Hematopoietic multipotent progenitor cell treated with erythropoietin and hydrocortisone succinate and interleukin-3 and kit ligand, for 4 days (in vitro differentiated cells): ENCODE measurements at places on chromosomes 6 and 20.

DNA sequence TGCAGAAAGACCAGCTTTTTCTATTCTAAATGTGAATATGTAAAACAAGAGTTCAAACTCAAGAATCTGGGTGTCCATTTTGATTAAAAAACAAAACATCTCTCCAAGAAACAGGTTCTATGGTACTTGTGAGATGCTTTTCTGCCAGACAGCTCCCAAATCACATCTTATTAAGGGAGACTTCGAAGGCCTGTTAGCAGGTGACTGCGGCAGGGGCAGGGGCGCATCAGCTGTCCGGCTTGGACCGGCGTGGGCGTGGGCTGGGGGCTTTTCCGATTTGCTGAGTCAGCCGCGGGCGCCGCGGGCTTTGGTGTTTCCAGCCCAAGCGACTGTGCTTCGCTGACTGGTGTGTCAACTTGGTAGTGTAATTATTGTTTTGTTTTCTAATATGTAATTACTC, 32.6 kb downstream of the TFAP2A start:
- DNase-seq, result no peak

- DNase-seq, result peak; percentile 22
Measured at GRCh38 chr20:34636648-34637047, 40.2 kb downstream of the PIGU start.

GRCh38 chr6:139587469-139587868, 213.0 kb upstream of the CITED2 start:
- DNase-seq, result no peak

GRCh38 chr20:48758206-48758820, 69.5 kb downstream of the PREX1 start:
- peak; percentile 60 for DNase-seq

DNA sequence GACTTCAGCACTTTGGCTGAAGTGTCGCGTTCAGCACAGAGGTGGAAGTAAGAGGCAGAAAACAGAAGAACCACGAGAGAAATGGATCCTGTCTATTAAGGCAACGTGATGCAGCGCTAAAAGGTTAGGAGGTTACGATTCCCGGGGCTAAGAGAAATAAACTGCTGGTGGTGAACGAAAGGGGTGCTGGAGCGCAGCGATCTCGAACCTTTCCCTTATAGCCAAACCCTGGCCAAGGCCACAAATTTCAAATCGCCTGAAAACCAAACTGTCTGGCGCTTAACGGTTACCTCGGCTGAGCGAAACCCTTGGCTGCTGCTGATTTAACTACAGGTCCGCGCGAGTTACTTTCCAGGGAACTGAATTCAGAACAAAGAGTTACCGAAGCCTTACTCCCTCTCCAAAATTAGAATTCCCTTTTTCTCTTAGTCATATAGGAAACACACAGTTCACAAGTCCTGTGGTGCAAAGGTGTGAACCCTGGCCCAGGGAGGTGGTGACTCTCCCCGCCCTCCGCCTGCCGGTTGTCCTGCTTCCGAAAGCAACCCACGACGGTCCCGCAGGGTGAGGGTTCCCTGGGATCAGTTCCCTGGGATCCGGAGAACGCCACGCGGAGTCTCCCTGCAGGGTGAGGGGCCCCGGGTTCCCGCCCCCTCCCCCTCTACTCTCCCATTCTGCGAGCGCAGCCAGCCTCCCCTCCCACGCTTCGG, 1.3 kb upstream of the SLC35D3 start:
- DNase-seq, result peak; percentile 53

DNA sequence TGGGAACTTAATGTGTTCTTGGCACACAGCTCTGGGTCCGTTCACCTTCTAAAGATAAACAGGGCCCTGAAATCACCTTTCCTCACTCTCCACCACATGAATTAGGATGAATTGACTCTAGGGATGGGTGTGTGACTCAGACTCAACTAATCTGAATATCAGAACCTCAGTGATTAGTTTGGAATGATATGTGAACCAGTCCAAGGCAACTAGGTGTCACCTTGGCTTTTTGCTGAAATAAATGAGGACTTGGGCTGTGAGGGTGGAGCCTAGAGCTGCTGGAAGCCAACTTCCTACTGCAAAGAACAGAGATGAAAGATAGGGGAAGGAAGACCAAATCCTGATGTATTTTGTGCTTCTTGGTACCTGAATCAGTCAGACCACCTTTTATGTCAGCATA, 132.0 kb upstream of the RNF24 start:
- no peak for DNase-seq

GRCh38 chr6:387293-387741, 4.2 kb upstream of the IRF4 start:
- DNase-seq, result no peak

GRCh38 chr20:11338496-11339306, 579.0 kb upstream of the BTBD3 start:
- DNase-seq, result no peak

GRCh38 chr20:63080411-63080810, 73.6 kb upstream of the BHLHE23 start:
- no peak for DNase-seq

DNA sequence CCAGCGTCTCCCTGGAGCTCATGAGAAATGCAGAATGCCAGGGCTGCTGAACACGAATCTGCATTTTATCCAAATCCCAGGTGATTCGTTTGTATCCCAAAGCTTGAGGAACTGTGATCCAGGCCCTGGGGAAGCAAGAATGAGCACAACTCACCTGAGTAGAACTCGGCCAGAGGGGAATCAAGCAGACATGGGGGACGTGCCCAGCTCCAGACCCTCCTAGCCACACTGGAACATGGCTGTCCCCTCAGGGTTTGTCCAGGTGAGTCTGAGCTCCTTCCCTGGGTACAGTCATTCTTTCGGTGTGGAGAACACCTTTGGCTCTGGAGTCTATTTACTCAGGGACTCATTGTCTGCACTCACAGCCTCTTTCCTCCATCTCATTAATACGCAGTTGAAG, 13.3 kb downstream of the NKX2-2 start:
- no peak for DNase-seq

- no peak for DNase-seq
Measured at GRCh38 chr20:63123331-63123741, 92.6 kb downstream of the YTHDF1 start.

DNA sequence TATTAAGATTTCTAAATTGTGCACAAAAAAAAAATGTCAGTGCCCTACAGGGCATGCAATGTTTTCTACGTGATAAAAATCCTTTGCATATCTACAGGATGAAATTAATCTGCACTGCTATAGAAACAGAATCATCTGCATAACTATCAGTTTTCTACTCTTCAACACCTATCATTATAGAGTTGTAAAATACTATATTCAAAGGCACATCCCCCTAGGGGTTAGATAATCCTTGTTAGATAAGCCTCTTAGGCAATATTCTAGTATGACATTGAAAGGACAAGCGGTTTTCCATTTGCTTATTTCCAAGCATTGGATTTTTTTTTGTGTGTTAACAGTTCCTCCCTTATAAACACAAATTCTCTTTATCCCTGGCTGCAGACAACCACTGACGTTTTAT, 98.7 kb upstream of the LAMA2 start:
- no peak for DNase-seq

GRCh38 chr6:124434421-124434820, 527.8 kb upstream of the RNF217 start:
- DNase-seq, result no peak

DNA sequence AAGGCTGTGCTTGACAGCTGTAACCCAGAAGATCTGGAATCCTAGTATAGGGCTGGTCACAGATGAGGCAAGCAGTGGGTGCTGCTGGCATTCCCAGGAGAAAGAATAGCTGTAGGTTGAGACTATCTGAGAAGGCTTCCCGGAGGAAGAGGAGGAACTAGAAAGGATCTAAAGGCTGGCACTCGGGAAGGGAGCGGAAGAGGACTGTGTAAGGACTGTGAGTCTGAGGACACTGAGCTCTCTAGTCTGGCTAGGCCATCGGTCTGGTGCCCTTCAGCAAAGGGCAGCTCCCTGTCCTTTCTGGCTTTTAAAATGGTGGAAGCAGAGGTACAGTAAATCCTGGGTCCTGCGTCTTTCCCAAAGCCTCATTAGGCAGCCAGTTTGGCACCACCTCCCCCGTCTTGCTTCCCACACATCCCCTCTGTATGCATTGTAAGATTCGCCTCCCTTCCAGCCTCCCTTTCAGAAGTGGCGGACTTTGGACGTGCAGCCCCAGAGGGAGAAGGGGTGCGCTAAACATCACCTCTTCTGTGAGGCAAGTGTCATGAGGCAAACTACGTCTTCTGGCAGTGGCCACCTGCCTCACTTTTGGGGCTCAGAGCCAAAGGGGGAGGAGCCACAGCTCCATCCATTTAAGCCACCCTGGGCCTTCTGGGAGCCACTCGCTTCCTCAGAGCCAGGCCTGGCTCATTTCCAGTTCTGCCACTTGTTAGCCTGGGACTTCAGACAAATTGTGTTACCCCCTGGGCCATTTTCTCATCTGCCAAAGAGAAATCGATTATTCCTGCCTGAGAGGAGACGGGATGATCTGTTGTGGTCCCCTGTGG, 8.6 kb downstream of the SNPH start:
- DNase-seq, result no peak

DNA sequence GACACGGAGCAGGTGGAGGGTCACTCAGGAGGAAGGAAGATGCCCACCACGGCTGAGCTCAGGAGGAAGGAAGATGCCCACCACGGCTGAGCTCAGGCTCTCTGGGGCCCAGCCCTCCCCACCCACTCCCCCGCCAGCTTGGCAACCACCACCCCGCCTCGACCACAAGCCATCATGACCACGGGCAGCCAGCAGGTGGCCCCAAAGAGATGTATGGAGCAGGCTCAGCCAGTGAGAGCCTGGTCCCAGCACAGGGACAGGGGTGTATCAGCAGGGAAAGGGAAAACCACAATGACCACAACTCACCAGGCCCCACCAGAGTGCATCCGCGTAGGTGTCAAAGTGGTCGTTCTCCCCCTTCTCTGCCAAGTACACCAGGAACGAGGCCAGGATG, 30.4 kb downstream of the KCNQ2 start:
- DNase-seq, result peak; percentile 85

- peak; percentile 80 for DNase-seq
Measured at GRCh38 chr6:145813285-145814034, 1.1 kb downstream of the FBXO30 start.

DNA sequence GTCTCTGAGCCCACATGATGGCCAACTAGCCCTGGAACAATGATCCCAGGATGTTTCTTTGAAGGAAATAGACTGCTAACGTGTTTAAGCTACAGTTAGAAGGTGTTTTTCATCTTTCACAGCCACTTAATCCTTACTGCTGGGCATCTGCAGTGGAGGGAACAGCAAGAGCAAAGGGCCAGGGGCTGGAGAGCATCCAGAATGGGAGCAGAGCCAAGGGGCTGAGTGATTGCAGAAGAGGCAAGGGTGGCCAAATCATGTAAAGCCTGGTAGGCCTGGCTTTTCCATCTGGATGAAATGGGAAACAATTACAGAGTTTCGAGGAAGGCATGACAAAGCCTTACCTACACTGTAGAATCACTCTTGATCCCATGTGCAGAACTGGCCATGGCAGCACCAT, 18.7 kb upstream of the LAMP5 start:
- no peak for DNase-seq

DNA sequence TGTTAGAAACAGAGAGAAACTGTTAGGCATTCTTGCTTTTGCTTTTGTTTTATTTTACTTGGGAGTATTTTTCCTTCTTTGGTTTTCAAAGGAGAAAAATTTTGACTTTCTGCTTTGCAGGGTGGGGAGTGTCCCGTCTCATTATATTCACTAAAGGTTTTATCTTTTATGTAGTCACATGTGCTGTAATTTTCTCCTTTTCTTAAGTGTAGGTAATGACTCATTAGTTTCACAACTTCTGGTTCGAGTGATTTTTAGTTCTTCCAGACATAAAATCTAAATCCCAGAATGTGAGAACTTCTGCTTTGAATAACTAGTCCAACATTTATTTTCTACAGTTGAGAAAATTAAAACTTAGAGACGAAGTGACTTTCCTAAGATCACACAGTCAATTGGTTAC, 37.7 kb downstream of the ADGRF1 start:
- DNase-seq, result peak; percentile 25

- DNase-seq, result no peak
Measured at GRCh38 chr6:105223242-105223641, 43.4 kb upstream of the POPDC3 start.

DNA sequence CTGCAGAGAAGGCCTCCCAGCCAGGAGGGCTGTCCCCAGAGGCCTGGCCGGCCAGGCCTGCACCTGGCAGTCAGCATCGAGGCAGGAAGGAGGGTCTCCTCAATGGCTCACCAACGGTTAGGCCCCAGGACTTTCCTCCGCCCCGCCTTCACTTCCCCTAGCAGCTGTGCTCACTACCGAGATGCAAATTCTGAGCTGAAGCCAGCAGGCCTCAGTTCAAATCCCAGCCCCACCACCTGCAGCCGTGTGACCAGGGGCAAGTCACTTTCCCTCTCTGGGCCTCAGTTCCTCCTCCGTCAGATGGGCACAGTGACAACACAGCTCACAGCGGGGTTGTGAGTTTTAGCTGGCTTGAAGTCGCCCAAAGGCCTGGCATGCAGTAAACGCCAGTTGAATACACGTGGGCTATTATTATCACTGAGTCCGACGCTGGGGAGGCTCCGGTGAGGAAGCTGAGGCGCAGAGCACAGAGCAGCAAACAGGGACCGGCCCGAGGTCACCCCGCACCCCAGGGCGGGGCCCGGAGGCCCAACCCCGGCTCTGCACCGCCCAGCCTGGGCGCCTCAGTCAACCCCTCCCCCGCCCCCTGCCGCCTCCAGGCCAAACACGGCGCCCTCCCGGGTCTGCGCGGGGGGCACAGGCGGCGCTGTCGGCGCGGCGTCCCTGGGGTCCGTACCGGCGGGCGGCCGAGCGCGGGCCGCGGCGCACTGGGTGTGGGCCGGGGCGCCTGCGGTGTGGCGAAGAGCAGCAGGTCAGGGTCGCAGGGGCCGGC, 671 bp downstream of the E2F1 start:
- DNase-seq, result peak; percentile 90

GRCh38 chr6:119280668-119281067, 68.9 kb downstream of the MAN1A1 start:
- no peak for DNase-seq

GRCh38 chr20:10216146-10216791, 2.4 kb upstream of the SNAP25 start:
- no peak for DNase-seq

DNA sequence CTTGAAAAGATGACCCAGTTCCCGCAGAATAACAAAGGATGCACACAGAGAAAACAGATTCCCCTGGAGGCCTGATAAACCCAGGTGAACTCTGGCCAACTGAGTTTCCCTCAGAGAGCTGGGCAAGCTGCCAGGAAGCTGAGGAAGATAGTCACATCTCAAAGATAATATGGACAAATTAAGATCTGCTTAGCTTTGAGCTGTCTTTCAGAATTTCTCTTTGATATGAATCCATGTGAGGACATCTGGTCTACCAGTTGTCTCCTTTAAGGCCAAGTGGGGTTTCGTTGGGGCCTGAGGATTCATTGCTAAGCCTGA, 59.5 kb downstream of the ID4 start:
- no peak for DNase-seq

DNA sequence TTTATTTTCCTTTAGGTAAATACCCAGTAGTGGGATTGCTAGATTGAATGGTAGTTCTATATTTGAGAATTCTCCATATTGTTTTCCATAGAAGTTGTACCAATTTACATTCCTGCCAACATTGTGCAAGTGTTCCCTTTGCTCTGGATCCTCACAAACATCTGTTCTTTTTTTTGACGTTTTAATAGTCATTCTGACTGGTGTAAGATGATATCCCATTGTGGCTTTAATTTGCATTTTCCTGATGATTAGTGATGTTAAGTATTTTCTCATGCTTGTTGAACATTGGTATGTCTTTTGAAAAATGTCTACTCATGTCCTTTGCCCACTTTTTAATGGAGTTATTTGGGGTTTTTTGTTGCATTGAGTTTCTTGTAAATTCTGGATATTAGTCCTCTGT, 85.6 kb downstream of the UBE3D start:
- no peak for DNase-seq

GRCh38 chr20:13277663-13278295, 56.7 kb downstream of the ISM1 start:
- DNase-seq, result no peak
